ENCODE measurements at places on chromosomes 13 and 19.

DNA sequence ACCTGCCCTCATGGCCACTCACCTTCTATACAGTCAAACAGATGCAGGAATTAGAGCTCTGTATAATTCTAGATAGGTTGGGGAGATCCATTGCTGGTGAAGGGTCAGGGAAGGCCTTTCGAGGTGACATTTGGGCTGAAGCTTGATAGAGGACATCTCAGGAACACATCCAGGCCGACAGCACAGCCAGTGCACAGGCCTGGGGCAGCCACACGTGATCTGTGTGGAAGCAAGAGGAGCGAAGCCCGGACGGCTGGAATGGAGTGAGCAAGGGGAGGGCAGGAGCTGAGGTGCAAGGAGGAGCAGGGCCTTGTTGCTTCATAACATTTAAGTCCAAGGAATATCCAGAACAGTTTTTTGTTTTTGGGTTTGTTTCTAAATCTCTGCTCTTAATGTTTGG, 4.5 kb upstream of the OVOL3 start:
- H3K36me3 ChIP-seq: no peaks in the 10 kb centered on the region
- no peaks in the 10 kb centered on the region for H3K27me3 ChIP-seq
- no peak overlapping the region for H3K4me3 ChIP-seq
- no peak overlapping the region for H3K27ac ChIP-seq
- no peak for DNase-seq

DNA sequence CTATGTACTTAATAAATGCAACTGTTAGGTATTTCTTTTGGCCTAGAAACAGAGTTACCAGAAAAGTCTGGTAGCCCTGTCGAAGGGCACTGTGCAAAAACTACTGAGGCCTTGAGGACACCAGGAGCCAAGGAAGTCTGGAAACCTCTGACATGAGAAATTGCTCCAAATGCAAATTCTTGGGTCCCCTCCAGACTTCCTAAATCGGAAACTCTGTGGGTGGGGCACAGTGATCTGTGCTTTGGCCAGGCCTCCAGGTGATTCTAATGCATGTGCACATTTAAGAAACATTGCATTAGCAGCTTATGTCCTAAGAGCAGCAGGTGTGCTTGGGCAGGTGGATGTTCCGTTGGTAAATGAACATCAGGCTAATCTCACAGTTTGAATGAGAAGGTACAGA, 50.0 kb downstream of the STARD13 start:
- H3K4me3 ChIP-seq: no peak overlapping the region
- H3K36me3 ChIP-seq: no peaks in the 10 kb centered on the region
- no peak for DNase-seq
- H3K4me1 ChIP-seq: no peaks in the 10 kb centered on the region

DNA sequence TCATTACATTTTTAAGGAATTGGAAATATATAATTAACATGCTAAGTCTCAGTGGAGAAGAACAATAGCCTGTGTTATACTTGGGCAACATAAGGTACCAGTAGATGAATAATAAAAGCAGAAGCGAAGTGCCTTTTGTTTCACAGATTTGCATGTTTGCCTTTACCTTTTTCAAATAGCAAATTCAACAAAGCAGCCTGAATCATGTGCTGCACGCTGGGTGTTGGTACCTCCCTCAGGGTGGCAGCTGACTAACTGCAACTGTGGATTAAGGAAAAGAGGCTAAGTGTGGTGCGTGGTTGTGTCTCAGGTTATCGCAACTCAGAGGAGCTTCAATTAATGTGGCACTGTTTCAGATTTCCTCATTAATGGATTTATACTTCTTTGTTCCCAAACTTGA, 189.0 kb downstream of the LMO7 start:
- H3K27me3 ChIP-seq: no peaks in the 10 kb centered on the region
- DNase-seq: no peak
- no peak overlapping the region for H3K27ac ChIP-seq
- no peaks in the 10 kb centered on the region for H3K4me1 ChIP-seq

DNA sequence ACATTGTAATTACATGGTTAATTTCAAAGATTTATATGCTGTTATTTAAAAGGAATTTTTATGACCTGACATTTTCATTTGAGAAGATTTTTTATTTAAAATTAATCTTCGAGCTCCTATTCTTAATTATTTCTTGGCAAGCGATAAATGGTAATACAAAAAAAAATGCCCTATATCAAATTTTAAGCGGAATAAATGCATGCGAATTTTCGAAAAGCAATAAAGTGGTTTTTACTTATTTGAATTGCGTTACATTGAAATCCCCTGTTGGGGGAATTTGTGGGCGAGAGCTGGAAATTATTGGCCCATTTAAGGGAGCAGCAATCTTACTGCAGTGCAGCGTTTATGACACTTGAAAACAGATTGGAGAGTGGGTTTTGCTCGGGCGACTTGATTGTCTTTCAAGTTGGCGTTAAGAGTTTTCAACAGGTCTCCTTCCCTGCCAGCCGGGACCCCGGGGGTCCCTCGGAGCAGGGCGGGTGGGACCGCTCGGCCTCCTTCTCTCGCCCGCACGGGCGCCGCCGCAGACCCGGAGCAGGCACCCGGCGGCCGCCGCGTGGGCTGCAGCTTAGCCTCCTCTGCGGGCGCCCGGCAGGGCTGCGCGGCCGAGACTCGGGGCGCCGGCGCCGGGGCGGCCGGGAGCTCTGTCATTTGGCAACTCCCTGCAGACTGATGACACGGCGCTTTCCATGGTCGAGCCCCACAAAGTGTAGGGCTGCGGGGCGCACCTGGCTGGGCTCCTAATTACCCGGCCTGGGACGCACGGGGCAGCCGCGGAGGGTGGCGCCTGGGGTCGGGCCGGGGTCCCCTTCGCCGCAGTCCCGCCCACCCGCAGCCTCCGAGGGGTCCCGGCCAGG, 255.1 kb upstream of the SOX21 start:
- H3K27me3 ChIP-seq: peaks cover 42% of the 10 kb centered on the region
- H3K4me1 ChIP-seq: no peaks in the 10 kb centered on the region
- H3K27ac ChIP-seq: no peak overlapping the region
- no peaks in the 10 kb centered on the region for H3K36me3 ChIP-seq
- DNase-seq: no peak

DNA sequence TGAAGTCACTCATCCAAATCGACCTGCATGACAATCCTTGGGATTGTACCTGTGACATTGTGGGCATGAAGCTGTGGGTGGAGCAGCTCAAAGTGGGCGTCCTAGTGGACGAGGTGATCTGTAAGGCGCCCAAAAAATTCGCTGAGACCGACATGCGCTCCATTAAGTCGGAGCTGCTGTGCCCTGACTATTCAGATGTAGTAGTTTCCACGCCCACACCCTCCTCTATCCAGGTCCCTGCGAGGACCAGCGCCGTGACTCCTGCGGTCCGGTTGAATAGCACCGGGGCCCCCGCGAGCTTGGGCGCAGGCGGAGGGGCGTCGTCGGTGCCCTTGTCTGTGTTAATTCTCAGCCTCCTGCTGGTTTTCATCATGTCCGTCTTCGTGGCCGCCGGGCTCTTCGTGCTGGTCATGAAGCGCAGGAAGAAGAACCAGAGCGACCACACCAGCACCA, 5.9 kb downstream of the SLITRK5 start:
- H3K4me3 ChIP-seq: no peak overlapping the region
- DNase-seq: no peak
- peaks cover 7% of the 10 kb centered on the region for H3K4me1 ChIP-seq
- H3K36me3 ChIP-seq: no peaks in the 10 kb centered on the region

DNA sequence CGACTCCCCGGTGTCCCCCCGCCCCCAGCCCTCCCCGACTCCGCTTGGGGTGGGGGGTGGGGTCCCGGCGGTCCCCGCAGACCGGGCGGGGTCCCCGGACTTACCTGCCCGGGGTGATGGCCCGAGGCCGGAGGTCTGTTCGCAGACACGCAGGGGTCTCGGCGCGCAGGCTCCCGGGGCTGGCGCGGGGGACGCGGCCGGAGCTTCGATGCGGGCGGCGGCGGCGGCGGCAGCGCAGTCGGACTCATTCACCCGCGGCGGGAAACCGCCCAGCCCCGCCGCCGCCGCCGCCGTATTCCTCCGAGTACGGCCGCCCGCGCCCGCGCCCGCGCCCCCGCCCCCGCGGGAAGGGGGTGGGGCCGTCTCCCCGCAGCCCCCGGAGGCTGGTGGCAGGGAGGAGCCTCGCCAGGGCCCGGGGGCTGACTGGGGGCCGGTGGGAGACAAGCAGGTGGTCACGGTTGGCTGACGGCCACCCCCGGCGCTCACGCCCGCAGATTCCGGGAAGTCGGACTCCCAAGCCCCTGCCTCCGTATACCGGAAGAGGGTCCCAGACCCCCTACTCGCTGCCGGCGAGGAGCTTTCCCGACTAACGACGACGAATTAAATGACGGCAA, at the start of gene C2CD4C:
Gene C2CD4C, minus strand, starts transcription at position 246 of the 614 bp plus-strand sequence. CDS start 786 bp downstream, outside the sequence.
- peaks cover 43% of the 10 kb centered on the region for H3K27me3 ChIP-seq
- peak within 1 kb of the TSS; percentile 25 for H3K4me3 ChIP-seq
- H3K36me3 ChIP-seq: no peaks in the 10 kb centered on the region
- H3K4me1 ChIP-seq: peaks cover 5% of the 10 kb centered on the region
- no peak within 1 kb of the TSS for H3K27ac ChIP-seq

DNA sequence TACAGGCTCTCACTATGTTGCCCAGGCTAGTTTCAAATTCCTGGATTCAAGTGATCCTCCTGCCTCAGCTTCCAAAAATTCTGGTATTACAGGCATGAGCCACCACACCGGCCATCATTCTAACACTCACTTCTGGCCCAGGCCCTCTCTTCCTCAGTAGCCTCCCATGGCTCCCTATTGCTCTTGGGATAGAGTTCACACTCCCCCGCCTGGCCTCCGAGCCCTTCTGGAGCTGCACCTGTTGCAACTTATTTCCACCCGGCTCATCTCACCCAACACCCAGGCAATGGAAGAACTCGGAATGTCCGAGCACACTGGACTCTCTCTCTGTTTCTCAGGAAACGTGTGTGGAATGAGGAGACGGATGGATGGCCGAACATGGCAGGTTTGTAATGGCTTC, 9.0 kb upstream of the SBK3 start:
- no peaks in the 10 kb centered on the region for H3K36me3 ChIP-seq
- DNase-seq: no peak
- no peak overlapping the region for H3K27ac ChIP-seq
- H3K27me3 ChIP-seq: no peaks in the 10 kb centered on the region
